ENCODE measurements at places on chromosomes 6 and 20.

- DNase-seq, result no peak
Observed at GRCh38 chr20:5674176-5674660, 76.0 kb upstream of the SHLD1 start.

- no peak for DNase-seq
Observed at GRCh38 chr20:44279228-44279627, 31.8 kb downstream of the FITM2 start.

GRCh38 chr20:61958773-61959700 is 106.6 kb downstream of the TAF4 start:
- no peak for DNase-seq

DNA sequence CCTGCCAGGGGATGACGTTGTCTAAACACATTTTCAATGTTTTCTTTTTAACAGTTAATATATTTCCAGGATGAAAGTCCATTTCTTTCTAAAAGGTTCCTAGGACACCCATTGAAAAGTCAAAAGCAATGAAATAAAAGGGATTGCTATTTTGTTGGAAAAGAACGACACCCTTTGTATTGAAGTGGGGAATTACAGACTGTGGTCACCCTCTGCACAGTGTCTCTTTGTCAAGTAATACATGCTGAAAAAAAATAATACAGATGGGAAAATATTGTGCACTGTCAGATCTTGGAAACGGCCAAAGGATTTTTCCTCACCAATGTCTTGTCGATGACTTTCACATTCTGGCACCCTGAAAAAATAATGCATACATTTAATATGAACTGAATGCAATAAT is 56.9 kb downstream of the HAO1 start:
- no peak for DNase-seq

GRCh38 chr20:917416-917815 is 1.3 kb upstream of the ANGPT4 start:
- no peak for DNase-seq

GRCh38 chr20:14632906-14633305 is 295.5 kb upstream of the FLRT3 start:
- DNase-seq, result no peak

GRCh38 chr20:63225082-63225454 is 9.1 kb upstream of the YTHDF1 start:
- DNase-seq, result no peak

DNA sequence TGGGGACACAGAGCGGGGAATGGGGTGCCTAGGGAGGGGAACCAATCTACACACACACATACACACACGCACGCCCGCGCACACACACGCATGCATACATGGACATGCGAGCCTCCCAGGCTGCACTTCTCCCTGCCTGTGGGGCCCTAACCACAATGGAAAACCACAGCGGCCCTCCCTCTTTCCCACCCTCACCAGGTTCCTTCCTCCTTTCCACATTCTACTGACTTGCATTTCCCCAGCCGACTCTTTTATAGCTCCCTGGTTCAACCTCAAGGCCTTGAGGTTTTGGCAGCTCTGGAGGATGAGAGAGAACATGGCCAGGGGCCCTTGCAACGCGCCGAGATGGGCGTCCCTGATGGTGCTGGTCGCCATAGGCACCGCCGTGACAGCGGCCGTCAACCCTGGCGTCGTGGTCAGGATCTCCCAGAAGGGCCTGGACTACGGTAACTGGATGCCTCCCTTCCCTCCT is at the start of gene BPI:
TSS of gene BPI (plus strand) at position 249 of the 472 bp plus-strand sequence. CDS start at position 317, 68 bp downstream.
- DNase-seq, result no peak

- DNase-seq, result no peak
Observed at GRCh38 chr6:110590821-110591351, 114.5 kb upstream of the SLC22A16 start.

DNA sequence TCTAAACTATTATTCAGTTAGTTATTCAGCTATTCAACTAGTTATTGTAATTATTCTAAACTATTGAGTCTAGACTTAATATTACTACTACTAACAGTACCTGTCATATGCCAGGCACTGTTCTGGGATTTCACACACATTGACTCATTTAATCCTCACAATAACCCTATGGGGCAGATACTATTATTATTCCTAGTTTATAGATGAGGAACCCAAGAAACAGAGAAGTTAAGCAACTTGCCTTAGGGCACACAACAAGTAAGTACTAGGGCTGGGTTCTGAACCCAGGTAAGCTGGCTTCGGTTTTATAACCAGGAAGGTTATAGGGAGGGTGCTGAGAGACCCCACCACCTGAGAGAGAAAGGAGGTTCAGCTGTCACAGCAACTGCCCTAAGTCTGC is 7.8 kb downstream of the TEAD3 start:
- DNase-seq, result no peak

- DNase-seq, result no peak
Observed at GRCh38 chr6:157791450-157791849, 31.6 kb upstream of the SNX9 start.

DNA sequence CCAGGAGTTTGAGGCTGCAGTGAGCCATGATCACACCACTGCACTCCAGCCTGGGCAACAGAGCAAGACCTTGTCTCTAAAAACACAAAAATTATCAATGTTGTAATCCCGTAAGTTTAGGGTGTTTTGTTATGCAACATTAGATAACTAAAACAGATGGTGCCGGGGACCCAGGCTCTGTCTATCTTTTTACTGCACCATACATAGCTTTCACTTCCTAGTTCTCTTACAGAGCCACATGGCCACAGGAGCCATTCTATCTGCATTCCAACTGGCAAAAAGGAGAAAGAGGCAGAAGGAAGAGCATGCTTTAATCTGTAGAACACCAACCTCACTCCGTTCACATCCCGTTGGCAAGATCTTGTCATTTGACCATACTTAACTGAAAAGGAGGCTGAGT is 5.4 kb upstream of the TCF15 start:
- DNase-seq, result no peak

DNA sequence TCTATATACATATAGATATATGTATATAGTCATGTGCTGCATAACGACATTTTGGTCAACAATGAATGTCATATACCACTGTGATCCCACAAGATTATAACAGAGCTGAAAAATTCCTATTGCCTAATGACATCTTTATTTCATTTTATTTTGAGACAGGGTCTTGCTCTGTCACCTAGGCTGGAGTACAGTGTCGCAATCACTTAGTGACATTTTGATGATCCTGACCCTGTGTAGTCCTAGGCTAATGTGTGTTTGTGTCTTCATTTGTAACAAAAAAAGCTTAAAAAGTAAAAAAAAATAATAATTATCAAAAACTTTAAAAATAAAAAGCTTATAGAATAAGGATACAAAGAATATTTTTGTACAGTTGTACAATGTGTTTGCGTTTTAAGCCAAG is 4.0 kb upstream of the FAM8A1 start:
- no peak for DNase-seq

- no peak for DNase-seq
Observed at GRCh38 chr6:45483021-45483420, 105.3 kb upstream of the SUPT3H start.

GRCh38 chr20:10676518-10676917 is 2.7 kb upstream of the JAG1 start:
- no peak for DNase-seq

DNA sequence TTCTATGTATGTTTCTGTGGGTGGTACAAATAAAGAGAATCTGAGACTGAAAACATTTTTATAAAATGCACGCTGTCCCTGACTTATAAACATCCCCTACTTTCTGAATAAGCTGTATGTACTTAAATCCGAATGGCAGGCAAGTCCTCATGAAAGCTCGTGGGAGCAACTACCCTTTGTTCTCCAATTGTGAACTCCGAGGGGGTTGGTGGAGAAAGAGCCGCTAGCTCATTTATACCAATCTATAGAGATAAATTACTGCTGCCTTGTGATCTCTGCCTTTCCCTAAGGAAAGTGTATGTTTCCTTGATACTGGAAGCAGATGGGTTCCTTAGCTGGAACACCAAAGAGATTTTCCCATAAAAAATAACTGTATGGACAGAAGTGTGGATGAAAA is 84.5 kb downstream of the GJA10 start:
- no peak for DNase-seq

- no peak for DNase-seq
Observed at GRCh38 chr6:40148882-40149573, 214.8 kb upstream of the MOCS1 start.

DNA sequence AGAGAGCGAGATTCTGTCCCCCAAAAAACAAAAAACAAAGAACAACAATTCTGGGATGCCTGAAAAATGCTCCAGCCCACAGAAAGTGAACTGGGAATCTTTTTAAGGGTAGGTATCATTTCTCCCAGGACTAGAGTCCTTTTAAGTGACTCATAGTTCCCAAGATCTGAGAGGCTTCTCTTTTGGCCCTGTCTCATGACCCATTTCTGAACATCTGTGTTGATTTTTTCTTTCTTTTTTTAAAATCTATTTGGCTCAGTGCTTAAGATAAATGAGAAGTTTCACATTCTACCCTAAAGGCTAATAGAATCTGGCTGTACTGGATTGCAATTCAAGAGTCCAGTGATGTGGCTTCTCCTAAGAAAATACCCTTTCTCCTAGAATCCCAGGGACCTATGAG is 217.6 kb upstream of the FOXQ1 start:
- no peak for DNase-seq

GRCh38 chr20:47455133-47456040 is 46.3 kb upstream of the NCOA3 start:
- no peak for DNase-seq

DNA sequence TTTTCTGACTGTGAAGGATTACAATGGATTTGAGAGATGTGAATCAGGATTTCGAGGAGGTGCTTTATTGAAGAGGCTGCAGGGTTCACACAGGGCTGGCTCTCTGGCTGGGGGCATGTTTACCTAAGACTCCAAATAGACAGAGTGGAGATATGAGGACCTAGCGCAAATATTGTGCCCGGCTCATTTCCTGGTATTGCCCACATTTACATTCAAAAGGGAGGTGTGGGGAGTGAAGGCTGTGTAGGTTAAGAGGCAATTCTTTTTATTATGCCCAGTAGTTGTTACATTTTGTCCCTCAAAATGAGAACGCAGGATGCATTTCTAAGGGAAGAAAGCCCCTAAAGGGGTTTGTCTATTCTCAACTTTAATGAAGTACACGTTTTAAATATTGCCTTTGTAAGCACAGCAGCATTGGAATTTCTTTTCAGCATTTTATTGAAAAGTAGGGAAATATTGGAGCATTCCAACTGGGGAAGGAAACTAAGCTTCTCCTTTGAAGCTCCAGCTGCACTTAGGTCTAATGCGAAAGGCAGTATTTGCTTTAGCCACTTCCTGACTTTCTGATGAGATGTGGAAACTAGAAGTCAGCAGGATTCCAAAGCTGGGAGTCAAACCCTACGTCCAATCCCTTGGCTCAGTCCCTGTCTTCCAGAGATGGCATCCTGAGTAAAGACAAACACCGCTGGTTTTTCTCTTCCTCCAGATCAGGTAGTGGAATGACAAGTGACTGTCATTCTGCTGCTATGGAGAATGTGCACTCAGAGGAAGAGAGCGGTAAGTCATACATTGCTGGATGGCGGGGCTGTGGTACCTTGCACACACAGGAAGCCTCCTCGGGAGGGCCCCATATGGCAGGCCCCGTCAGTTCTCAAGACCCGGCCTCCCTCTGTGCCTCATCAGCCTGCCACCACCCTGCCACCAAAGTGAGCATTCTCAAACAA is 70.7 kb downstream of the MYB start:
- DNase-seq, result no peak

DNA sequence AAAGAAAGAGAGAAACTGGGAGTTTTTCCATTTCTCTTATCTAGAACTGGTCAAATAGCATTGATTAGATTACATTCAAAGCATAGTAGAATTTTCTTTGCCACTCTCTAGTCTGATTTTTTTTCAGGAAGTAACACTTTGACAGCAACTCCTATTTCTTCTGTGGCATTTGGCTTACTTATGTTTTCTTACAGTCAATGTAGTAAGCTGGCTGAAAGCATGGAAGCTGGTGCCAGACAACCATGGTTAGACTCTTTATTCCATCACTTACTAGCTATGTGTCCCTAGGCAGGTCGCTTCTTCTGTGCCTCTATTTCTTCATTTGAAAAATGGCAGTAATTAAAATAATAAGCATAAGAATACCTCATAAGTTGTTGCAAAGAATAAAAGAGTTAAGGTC is 54.2 kb upstream of the OPRM1 start:
- DNase-seq, result no peak

DNA sequence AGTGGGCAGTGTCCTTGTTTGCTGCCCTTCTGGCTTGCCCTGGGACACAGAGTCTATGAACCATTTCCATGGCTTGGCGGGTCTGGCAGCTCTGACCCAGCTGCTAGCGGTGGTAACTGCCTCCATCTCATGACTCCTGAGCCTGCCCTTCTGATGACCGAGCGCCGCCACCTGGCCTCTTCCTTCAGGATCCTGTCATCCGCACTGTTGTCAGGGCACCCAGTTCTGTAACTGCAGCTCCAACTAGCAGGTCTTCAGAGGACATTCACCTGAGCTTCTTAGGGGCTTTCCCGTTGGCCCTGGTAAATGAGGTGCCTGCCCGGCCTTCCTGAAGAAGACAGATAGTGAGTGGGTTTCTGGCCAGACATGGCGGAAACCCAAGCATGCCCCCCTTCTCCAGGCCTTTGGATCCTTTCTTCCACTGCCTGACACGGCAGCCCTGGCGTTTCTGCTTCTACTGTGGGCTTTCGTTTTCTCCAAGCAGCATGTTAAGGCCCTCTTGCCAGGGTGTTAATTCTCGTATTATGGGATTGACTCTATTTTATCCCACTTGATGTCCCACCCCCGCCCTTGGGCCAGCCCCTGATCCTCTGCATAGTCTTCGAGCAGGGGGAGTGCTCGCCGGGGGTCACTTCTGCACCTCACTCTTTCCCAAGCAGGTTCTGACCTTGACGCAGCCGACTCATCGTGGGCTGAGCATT is 24.7 kb downstream of the PACSIN1 start:
- DNase-seq, result no peak

DNA sequence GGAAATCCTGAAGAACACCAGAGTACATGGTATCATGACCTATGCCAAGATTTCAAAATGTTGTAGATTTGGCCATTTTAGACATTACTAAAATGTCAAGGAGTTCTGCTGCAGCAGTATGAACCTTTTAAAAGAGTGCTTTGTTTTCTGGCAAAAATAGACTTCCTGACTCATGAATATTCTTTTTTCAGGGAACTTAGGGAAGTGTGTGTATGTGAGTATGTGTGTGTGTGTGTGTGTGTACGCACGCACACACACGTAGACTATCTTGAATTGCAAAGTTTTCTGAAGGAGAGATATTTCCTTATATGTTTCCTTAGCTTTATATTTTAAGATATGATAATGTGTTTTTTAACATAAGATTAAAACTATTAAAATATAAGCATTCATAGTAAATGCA is 161.2 kb downstream of the HS3ST5 start:
- no peak for DNase-seq

GRCh38 chr6:135820340-135820739 is 31.2 kb upstream of the PDE7B start:
- no peak for DNase-seq
